ENCODE measurements at places on chromosomes 12 and 14.

DNA sequence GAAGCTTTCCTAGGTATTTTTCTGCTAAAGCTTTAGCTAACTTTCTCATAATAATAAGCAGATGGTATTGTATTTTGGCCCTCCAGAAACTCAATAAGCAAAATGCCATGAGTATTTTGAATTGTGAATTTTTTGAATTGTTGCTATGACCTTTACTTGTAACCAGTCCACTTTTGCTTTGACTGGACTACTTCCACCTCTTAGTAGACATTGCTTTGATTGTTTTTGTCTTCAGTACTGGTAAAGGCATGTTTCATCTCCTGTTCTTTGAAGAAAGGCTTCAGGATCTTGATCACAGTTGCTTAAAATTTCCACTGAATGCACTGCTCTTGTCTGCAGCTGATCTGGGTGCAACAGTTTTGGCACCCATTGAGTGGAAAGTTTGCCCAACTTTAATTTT is 102.3 kb downstream of the TRMT5 start:
- DNase-seq: no peak

DNA sequence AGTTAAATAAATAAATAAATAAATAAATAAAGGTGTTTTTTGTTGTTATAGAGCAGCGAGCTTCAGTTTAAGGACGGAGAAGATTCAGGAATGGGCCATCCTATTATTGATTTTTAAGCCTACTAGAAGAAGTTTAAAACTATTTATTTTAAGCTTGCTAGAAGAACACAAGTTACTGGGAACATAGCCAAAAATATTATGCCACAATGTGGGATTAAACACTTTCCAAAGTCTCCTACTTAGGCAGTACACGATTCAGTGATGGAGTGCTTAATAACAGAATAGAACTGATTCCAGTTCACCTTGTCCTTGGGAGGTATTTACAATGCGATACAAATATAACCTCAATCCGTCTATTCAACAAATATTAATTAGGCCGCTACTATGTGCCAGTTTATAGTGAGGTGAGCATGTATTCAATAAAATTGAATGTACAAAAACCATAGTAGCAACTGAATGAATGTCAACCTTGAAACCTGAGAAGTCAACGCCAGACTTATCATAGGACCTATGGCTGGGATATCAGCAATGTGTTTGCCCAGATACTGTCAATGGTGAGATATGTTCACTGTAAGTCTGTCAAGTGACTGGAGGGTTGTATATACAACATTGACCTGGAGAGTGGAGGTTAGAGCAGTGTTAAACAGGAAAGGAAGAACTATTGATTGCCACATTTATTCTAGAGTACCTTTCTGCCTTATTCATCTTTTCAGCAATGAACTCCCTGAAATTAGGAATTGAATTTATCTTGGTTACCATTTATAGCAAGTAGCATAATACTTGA is 486.4 kb downstream of the TMTC2 start:
- DNase-seq: no peak

DNA sequence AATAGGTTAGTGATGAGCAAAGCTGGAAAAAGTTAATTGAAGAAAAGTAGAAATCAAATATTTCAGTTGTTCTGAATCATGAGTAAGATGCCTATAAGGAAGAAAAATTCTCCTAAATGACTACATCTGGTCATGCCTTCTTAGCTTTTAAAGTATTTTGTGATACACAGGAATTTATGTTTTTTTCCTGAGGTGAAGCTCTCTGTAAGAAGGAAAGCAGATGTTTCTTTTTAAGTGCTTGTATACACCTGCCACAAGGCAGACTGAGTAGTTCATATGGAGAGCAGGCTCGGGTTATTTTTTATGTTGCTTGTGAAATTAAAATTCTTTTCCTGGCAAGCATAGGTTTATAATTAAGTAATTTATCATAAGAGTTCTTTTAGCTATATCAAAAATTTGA is 275.2 kb downstream of the RAD51B start:
- DNase-seq: no peak

GRCh38 chr12:42786400-42787148 is 197.0 kb upstream of the PRICKLE1 start:
- DNase-seq: no peak

DNA sequence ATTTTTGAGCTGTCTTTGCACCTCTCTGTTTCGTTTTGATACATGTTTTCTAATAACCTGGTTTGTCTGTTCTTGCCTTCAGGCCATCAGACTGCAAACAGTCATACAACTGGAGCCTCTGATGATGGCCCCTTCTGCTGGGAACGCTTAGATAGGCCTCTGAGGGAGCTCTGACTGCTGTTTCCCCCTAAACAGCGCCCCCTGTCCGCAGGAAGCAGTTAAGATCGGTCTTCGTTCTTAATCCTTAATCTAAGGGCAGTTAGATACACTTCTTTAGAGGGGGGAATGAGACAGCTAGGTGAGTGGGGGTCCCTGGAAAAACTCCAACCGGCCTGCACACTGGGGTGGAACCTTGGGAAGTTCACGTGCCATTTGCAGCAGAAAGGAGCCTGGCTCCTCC is 1338.8 kb upstream of the SEL1L start:
- DNase-seq: no peak

Measured in NT2/D1 (cell line).